T-helper 2 cell (primary cell): ENCODE measurements at places on chromosomes 12 and 14.

DNA sequence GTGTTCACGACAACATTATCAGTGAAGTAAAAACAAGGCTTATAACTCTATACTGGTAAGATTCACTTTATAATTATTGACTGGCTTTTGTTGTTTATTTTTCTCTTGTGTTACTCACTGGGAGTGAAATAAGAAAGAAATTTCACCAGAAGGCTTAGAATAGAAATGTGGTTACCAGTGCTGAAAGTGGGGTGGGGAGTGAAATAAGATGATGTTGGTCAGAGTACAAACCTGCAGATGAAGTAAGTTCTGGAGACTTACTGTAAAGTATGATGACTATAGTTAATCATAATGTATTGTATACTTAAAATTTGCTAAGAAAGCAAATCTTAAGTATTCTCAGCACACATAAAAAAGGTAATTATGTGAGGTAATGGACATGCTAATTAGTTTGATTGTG lies 198.4 kb downstream of the KLHL28 start:
- no peak for DNase-seq

GRCh38 chr14:65948302-65948701 lies 535.8 kb downstream of the FUT8 start:
- DNase-seq = no peak

- DNase-seq = no peak
Measured at GRCh38 chr14:97902630-97903029, 1105.4 kb downstream of the VRK1 start.

DNA sequence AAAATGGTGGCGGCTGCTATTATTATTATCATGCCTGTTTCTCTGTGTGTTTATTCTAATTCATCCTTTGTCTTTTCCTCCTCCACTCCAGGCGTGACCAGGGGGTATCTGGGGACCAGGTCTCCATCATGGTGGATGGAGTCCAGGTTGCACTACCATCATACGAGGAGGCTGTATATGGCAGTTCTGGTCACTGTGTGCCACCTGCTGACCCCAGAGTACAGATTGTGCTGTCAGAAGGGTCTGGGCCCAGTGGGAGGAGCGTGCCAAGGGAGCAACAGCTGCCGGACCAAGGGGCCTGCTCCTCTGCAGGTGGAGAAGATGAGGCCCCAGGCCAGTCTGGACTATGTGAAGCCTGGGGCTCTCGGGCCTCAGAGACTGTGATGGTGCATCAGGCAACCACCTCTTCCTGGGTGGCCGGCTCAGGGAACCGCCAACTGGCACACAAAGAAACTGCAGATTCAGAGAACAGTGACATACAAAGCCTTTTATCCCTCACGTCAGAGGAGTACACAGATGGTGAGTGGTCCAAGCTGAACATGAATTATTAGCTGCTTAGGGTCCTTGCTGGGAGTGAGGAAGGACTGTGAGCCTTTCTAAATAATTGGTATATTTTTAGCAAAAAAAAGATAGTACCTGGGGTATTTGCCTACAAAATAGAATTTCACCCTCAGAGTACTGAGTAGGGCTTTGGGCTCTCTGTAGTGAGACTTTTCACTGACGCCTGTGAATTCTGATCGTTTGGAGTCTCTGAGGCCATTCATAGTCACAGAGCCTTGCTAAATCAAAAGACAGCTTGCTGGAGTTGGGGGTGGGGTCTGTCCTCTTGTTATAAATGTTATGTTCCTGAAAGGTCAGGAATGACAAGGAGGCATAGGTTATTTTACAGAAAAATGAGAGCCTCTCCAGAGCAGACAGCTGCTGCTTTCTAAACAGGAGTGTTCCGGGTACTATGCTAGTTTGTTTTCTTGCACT lies 58.1 kb upstream of the SRSF5 start:
- DNase-seq = no peak

DNA sequence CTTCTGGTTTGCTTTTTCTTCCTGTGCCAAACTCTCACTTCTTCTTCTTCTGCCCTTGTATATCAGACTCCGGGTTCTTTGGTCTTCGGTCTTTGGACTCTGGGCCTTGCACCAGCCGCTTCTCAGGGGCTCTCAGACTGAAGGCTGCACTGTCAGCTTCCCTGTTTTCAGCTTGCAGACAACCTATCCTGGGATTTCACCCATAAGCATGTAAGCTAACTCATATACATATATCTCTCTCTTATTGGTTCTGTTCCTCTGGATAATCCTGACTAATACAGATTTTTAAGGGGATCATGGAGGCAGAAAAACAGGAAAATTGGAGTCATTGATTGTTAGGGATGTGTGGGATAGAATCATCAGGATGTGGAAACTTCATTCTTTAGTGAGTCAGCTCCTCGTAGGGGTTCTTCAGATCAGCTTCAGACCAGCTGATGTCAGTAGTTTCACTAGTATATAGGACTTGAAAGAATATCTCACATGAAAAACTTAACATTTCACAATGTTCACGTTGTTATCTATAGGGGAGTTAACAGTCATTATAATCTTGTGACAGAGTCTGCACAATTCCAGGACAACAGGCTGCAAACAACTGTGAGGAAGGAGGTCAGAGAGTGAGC lies 102.9 kb downstream of the RASSF9 start:
- DNase-seq = no peak

DNA sequence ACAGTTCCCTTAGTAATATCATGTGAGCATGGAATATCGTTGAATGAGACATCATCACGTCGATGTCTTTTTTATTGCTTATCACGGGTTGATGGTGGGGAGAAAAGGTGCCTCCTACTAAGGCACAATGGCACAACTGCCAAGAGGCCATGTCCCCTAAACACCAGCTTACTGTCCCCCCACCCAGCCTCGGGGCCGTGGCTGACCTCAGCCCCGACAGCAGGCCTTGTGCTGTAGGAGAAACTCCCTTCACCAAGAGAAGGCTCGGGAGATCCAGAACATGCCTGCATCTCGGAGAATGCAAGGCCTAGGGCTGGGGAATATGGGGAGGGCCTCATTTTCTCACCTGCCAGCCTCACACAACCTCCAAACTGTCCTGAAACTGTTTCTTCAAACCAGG lies 22.8 kb downstream of the ZFP36L1 start:
- no peak for DNase-seq

DNA sequence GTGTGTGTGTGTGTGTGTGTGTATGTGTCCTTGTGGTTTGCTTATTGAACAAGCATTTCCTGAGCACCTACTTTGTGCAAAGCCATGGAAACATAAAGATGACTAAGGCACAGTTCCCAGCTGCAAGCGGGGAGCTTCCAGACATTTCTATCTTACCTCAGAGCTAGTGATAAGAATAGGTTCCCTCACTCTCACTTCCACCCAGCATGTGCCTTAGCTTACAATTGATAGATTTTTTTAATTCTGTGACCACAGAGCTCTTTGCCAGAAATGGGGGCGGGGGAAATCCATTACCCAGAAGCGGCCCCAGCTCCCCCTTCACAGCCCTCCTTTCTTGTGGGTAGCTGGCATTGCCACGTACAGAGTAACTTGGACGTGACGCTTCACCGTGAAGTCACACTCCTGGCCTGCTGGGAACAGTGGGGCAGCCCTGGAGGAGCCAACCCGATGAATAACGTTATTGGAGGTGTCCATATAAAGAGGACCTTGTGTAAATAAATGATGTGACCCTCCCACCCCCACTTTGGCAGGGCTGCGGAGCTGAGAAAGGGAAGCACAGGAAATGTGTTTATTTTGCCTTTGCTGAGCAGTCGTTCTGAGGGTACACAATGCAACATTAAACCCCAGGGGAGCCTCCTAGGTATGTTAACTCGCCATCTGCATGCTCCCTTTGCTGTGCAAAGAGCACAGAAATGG lies 238.9 kb downstream of the CHST11 start:
- no peak for DNase-seq

GRCh38 chr12:124411953-124412645 lies 117.2 kb downstream of the RFLNA start:
- DNase-seq = no peak

DNA sequence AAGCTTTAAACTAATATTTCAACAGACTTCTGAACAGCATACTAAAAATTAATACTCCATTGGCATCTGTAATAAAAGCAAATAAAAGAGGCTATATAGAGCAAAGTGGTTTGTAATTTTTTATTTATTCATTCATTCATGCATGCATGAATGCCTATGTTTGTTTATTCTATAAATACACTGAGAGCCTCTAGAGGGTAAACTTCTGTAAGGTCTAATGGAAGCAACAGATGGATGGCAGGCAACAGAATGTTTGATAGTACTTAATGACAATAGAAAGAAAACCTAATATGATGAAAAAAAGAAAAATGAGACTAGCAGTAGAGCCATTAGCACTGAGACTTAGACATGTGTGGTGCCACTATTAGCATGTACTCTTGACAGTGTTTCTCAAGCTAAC lies 253.1 kb downstream of the CCDC91 start:
- DNase-seq = no peak

DNA sequence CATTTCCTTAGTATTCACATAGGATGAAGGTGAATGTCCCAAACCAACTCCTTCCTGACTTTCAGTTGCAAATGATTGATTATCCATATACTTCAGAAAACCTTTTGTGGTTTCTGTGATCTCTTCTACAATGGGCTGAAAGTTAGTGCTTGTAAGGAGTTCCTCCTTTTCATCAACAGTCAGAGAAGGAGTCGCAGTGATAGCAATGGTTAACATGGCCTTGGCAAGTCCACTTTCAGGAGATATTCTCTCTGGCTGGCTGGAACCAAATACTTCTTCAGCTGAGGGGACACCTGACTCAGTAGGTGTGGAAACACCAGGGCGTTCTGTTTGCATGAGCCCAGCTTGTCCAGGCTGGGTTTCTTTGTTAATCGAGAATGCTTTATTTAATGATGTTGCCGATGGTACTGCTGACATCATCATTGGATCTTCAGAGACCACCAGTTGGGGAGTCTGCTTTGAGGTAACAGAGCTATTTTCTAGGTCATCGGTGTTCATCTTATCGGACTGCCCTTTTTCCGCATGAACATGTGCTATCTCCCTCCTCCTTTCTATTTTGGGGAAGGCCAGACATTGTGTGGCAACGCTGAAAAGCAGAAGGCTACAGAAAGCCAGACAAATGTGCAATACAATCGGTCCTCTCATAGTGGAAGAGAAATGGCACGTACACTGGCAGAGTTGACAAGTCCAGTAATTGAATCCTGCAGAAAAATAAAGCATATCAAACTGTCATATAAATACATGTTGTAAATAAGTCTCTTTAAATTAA lies 13.1 kb downstream of the ARMH4 start:
- no peak for DNase-seq

DNA sequence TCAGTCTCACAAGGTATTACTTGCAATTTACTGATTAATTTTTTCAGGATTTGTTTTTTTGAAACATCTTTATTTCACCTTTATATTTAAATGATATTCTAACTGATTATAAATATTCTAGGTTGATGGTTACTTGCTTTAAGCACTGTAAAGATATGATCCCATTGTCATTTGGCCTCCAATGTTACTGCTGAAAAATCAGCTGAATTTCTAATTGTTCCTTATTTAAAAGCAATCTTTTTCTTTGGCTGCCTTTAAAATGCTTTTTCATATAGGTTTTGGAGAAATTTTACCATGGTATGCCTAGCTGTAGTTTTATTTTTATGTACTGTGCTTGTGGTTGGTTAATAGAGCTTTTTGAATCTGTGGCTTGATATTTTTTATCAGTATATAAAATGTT lies 275.6 kb upstream of the PPFIA2 start:
- no peak for DNase-seq

GRCh38 chr12:55901881-55902490 lies 25.7 kb downstream of the PYM1 start:
- no peak for DNase-seq

- DNase-seq = no peak
Measured at GRCh38 chr12:16344269-16344668, 3.2 kb upstream of the MGST1 start.

- no peak for DNase-seq
Measured at GRCh38 chr14:24978862-24979724, 70.9 kb downstream of the STXBP6 start.

GRCh38 chr12:172732-173161 lies 41.2 kb downstream of the SLC6A12 start:
- DNase-seq = no peak

DNA sequence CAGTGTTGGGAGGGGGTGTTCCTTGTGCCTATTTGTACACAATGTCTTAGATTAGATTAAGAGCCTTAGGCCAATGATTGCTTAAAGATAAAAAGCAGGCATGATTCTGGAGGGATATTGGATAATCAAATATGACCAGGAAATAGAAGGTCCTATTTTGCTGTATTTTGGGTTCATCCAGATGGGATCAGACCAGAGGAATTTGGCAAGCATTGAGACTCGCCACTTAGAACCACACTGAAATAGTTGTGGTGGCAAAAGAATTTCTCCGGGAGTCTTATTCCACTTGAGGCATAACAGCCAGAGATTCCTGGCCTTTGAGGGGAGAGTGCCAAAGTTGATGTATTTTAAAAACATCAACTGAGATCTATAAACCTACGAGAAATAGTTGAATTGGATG lies 327.2 kb downstream of the RAD51B start:
- DNase-seq = no peak

DNA sequence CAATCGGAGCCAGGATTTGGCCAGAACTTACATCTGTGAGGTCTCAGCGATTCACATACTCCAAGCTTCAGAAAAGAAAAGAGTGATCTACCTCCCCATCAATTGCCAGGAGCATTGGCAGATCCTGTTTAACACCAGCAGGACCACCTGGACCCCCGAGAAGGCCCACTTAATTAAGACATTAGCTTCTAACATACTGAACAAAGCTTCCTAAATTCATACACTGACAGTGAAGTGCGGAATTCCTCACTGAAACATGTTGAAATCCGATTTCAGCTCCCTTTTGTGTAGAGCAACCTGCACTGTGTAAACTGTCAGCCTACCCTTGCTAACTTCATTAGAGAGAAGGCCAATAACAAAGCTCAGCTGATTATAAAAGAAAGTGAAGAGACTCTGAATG lies 274.0 kb downstream of the NOVA1 start:
- no peak for DNase-seq

- DNase-seq = no peak
Measured at GRCh38 chr14:20732979-20733635, 12.6 kb upstream of the EDDM3A start.

DNA sequence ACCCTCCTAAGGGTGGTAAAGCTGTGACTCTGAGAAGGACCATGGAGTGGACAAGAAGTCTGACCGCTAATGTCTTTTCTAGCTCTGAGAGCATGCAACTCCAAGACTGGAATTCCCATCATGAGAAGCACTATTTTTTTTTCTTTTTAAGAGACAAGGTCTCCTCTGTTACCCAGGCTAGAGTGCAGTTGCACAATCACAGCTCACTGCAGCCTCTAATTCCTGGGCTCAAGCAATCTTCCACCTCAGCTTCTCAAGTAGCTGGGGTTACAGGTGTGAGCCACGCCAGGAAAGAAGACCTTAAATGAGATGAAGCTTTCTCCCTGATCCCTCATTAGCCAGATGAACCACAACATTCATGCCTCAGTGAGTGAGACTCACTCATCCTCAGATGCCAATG lies 19.2 kb downstream of the VDR start:
- no peak for DNase-seq

GRCh38 chr12:20883288-20883687 lies 72.8 kb downstream of the SLCO1B3 start:
- no peak for DNase-seq

- no peak for DNase-seq
Measured at GRCh38 chr12:105674871-105675699, 344.6 kb downstream of the C12orf75 start.

- DNase-seq = no peak
Measured at GRCh38 chr12:59084511-59085375, 164.4 kb upstream of the LRIG3 start.

- DNase-seq = no peak
Measured at GRCh38 chr12:113244478-113244958, 23.3 kb downstream of the TPCN1 start.
